AG10803 (cell line): ENCODE measurements at places on chromosomes 5 and 9.
A peak's percentile ranks its signal among the peaks of the same experiment; 100 is the strongest.

- no peak for DNase-seq
Measured at GRCh38 chr9:71634752-71635151, 133.6 kb downstream of the CEMIP2 start.

DNA sequence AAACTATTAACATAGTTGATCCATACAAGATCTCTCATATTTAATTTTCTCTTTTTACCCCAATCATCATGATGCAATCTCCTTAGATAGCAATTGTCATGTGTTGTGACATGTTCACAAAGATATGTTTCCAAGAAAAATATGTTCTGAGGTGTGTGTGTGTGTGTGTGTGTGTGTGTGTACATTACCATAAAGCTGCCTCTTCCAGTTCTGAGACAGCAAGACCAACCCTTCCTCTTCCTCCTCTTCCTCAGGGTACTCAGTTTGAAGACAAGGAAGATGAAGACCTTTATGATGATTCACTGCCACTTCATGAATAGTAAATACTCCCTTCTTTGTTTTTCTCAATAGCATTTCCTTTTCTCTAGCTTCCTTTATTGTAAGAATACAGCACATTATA lies 303.3 kb upstream of the PRDM9 start:
- no peak for DNase-seq

DNA sequence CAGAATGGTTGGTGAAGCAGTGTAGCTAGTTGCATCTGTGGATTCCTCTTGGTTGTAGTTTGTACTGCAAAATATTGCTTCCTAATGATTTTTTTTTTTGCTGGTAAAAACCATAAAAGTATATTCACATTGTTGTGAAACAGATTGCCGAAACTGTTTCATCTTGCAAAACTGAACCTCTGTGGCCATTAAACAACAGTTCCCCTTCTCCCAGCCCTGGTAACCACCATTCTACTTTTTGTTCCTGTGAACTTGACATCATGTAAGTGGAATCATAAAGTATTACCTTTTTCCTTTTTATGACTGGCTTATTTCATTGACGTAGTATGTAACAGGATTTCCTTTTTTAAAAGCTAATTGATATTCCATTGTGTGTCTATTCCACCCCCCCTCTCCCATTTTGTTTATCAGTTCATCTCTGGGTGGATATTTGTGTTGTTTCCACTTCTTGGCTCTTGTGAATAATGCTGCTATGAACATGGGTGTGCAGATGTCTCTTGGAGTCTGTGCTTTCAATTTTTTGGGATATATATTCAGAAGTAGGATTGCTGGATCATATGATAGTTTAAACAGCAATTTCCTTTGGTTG lies 11.8 kb downstream of the SUB1 start:
- DNase-seq, result no peak

DNA sequence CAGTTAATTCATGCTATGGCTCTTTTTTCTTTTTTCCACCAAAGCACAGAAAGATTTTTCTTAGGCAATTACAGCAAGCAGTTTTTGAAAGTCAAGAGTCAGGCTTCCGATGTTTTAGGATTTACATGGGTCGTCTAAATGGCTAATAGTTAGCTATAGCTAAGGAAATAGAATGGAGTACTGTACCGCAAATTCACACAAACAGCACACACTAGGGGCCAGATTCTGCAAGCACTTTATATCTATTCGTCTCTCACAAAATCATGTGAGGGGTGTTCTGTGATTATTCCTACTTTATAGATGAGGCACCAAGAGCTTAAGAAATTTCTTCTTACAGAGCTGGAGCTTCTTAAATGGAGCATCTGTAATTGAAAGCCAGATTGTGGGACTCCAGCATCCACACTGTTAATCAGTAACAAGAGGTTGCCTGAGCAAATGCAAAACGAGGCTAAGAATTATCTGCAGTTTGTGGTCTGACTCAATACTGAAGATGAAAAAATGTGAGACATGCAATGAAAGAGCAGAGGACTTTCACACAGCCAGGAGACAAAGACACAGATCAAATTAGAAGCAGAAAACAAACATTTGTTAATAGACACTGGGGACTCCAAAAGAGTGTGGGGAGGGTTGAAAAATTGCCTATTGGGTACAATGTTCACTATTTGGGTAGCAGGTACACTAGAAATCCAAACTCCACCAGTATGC lies 62.7 kb upstream of the CTXN3 start:
- peak; percentile 0 for DNase-seq

DNA sequence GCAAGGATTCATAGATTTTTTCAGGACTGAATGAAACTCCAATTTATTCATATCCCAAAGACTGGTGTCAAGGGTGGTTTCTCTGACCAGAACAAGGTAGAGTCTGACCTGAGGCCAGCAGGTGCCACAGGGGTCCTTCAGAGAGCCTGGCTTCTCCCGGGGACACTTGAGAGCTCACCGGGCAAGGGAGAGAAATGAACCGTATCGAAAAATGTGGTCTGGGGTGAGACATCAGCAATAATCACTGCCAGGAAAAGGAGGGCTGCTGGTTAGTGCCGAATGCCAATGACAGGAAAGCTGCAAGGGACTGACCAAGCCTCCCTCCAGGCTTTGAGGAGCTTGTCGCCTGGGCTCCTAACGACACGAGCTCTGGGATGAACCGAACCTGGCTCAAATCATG lies 142.7 kb downstream of the TTLL11 start:
- no peak for DNase-seq
